ENCODE measurements at places on chromosomes 12 and 14. TPM values are rescaled to one million over a fixed set of nuclear protein-coding genes. Genes with fewer than 3 reads are reported as not detected.

The ARG2 gene
- total RNA-seq, result 11.0 TPM

The CCDC177 gene
- not detected for total RNA-seq

DNA sequence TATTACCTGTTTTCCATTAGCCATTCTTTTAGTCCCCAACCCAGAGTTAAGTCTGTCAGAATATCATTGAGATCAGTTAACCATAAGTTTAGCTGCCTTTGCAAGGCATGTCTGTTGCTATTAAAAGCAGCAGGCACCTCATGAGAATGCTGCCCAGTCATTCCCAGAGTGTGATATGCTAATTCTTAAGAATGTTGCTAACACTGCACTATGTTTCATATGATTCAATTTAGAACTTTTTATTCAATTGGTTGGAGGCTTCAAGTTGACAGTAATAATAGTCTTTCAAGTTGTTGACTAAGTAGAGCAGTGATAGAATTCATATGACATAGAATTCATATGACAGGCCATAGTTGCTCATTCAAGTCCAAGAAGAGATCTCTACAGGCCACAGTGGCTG lies 292.3 kb downstream of the FUT8 start:
- no peaks in the 10 kb centered on the region for H3K36me3 ChIP-seq
- H3K4me1 ChIP-seq, result peaks cover 3% of the 10 kb centered on the region
- no peak overlapping the region for H3K27ac ChIP-seq
- no peak for DNase-seq
- no peak overlapping the region for H3K4me3 ChIP-seq

DNA sequence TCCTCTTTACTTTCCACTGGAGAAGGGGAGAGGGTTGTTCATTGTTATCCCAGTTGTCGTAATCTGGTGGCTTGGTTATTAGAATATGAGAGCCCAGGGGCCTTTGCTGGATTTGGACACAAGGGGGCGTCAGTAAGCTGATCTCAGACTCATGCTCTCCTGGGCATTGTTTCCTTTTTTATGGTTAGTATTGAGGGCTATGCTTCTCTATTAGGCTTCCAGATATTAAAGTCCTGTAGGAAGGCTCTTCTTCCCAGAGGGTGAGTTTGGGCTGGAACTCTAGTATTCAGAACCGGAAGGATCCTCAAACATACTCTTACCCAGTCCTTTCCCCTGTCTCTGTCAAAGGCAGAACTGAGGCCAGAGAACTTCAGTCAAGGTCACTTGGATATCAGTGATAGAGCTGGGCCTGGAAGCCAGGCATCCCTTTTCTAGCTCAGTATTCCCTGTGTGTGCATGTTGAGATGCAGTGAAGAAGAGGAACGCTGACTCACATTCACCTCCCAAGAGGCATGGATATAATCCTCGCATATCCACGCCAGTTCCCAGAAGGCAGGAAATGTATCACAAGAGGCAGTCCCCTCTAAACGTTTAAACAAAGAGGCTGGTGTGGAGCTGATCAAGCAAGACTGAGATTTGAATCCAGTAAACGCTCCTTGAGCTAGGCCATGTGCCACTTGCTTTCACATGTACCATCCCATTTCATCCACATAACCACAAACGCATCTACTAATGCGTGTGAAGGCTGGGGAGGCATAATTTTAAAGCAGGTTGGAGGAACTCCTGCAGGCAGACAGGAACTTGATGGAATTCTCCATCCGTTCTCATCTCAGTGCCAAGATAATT lies 41.6 kb downstream of the UBE3B start:
- H3K27ac ChIP-seq, result peak overlapping the region; percentile 32
- H3K36me3 ChIP-seq, result peaks cover 94% of the 10 kb centered on the region
- H3K4me1 ChIP-seq, result peaks cover 26% of the 10 kb centered on the region
- no peak for DNase-seq
- H3K27me3 ChIP-seq, result no peaks in the 10 kb centered on the region

The WIF1 gene
- total RNA-seq, result 1.2 TPM

DNA sequence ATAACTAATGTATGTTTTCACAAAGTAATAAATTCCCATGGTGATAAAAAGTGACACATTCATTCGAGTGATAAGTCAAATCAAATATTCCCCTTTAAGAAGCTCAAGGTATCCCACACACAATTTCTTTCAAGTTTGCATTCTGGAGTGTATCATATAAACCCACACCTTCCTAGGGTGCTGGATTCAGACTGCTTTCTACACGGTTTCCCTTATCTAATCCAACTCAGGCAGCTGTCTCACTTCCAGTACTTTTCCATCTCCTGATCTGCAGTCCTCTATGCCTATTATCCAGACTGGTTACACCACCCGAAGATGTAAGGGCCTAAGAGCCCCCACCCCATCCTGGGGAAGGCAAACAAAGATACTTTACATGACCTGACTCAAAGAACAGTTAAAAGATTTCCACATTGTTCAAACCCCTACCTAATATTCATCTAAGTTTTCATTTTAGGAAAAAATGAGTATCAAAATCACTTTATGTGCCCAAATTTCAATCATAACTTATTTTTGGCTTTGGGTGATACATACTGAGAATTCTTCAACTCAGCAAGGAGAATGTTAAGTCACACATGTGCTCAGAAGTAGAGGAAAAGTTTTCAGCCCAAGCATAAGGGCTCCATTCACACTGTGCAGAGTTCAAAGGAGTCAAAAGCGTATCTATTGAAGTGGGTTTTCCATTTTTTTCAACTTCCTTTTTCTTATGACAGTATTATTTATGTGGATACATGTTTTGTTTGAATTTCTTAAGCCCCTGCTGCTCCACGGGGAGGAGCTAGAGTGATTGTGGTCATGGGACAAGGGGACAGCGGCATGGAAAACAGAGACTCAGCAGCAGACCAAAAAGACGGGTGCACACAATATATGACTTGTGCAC lies 41.8 kb downstream of the CORO1C start:
- H3K27ac ChIP-seq, result peak overlapping the region; percentile 94
- H3K27me3 ChIP-seq, result no peaks in the 10 kb centered on the region
- peak overlapping the region; percentile 37 for H3K4me3 ChIP-seq
- peak; percentile 85 for DNase-seq

The ASPG gene
- total RNA-seq, result 0.33 TPM

The MYRFL gene
- not detected for total RNA-seq

- no peaks in the 10 kb centered on the region for H3K4me1 ChIP-seq
- no peak overlapping the region for H3K4me3 ChIP-seq
- no peak overlapping the region for H3K27ac ChIP-seq
- no peaks in the 10 kb centered on the region for H3K36me3 ChIP-seq
- H3K27me3 ChIP-seq, result no peaks in the 10 kb centered on the region
These were observed 282.1 kb downstream of the TMTC2 start for GRCh38 chr12:82968631-82969367.

DNA sequence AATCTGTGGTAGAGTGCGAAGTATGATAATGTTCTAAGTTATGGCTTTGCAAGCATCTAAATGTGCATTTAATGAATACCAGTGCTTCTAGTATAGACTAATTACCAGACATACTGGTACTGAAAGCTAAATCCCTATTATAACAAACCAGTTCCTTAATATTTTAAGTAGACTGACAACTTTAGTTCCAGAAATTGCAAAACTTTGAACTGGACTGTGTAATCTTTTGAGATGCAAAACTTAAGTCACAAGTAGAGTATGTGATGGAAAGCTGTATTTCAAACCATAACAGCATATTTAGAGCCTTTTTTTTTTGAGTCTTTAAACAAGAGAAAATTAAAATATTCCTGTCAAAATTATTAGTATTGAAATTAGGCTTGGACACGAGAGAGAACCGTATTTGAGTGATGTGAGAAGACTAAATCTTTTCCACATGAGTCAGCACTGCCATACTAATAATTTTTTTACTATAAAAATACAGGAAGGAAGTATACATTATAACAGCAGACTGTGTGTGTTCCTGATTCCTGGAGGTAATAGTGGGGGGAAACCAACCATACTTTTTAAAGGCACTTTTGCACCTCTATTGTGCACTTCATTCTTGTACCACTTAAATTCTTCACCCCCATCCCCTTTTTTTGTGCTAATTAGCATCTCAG lies 45.5 kb downstream of the PPM1A start:
- no peak overlapping the region for H3K27ac ChIP-seq
- H3K36me3 ChIP-seq, result peaks cover 19% of the 10 kb centered on the region
- DNase-seq, result no peak
- H3K4me1 ChIP-seq, result peaks cover 8% of the 10 kb centered on the region

The LIN7A gene
- total RNA-seq, result 9.3 TPM

GRCh38 chr14:60655898-60656685 lies 6.8 kb upstream of the SIX1 start:
- DNase-seq, result no peak
- H3K27ac ChIP-seq, result no peak overlapping the region
- H3K36me3 ChIP-seq, result no peaks in the 10 kb centered on the region
- peaks cover 53% of the 10 kb centered on the region for H3K4me1 ChIP-seq
- peaks cover 73% of the 10 kb centered on the region for H3K27me3 ChIP-seq

DNA sequence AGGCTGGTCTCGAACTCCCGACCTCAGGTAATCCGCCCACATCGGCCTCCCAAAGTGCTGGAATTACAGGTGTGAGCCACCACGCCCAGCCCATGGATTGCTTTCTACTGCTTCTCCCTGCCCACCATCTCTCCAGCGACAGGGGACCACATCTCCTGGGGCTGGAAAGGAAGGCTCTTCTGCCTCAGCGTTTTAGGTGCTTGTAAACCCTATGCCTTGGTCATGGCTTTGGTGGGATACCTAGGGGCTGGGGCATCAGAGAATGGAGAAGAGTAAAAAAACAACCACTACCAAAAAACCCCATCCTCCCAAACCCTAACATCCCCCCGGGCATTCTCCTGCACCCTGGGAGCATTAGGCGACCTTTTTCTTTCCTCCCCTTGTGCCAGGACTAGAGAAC lies 1.1 kb upstream of the TMEM121 start:
- H3K27me3 ChIP-seq, result peaks cover 23% of the 10 kb centered on the region
- DNase-seq, result no peak
- H3K36me3 ChIP-seq, result no peaks in the 10 kb centered on the region
- H3K4me3 ChIP-seq, result no peak overlapping the region

DNA sequence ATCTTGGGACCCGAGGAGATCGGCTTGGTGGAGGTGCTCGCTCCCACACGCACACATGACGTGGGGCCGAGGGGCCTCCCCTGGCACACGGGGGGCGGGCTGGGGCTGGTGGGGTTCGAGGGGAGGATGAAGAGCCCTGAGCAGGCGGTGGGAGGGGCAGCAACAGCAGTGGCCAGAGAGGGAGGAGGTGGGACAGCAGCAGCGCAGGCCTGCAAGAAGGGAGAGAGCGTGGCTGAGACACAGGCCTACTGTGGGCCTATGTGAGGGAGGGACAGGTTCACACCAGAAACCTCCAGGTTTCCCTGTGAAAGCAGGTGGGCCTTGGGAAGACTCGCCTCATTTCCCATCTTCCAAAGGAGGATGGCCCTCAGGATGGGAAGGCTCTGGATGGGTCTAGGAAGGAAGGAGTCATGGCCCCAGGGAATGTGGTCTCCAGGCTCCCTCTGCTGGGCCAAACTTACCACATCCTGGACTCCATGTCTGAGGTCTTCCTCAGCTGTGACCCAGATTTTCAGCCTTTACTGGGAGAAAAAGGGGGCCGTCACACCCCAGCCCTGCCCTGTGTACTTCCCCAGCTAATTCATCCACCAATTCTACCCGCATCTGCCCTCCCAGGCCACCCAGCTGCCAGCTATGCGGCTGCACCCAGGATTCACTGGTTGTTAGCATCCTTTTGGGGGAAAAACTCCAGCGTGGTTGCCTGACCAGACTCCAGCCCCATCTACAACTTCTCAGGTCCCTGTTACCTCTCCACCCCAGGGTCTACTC lies 2.8 kb downstream of the PIANP start:
- H3K27ac ChIP-seq, result no peak overlapping the region
- H3K27me3 ChIP-seq, result peaks cover 82% of the 10 kb centered on the region
- no peak for DNase-seq
- no peak overlapping the region for H3K4me3 ChIP-seq
- peaks cover 21% of the 10 kb centered on the region for H3K4me1 ChIP-seq

The SMAGP gene
- 1.2 TPM for total RNA-seq

Measured in esophagus muscularis mucosa (tissue), 4 donors.